Activated naive CD8-positive, alpha-beta T cell treated with anti-CD3 and anti-CD28 coated beads for 36 hours (primary cell): ENCODE measurements at places on chromosomes 3 and 15. TPM values are rescaled to one million over a fixed set of nuclear protein-coding genes. Genes with fewer than 3 reads are reported as not detected.
A peak's percentile ranks its signal among the peaks of the same experiment; 100 is the strongest.

Gene MINAR1
- total RNA-seq, result 0.46 TPM

Gene VILL
- 15.0 TPM for total RNA-seq

Gene TLE3
- 71.6 TPM for total RNA-seq

Gene SLC9A9
- total RNA-seq, result 2.1 TPM

Gene THBS1
- total RNA-seq, result 0.68 TPM

GRCh38 chr15:99507504-99508310 is 58.1 kb upstream of the MEF2A start:
- no peak for DNase-seq

GRCh38 chr15:54288049-54288448 is 309.8 kb downstream of the UNC13C start:
- DNase-seq, result no peak

DNA sequence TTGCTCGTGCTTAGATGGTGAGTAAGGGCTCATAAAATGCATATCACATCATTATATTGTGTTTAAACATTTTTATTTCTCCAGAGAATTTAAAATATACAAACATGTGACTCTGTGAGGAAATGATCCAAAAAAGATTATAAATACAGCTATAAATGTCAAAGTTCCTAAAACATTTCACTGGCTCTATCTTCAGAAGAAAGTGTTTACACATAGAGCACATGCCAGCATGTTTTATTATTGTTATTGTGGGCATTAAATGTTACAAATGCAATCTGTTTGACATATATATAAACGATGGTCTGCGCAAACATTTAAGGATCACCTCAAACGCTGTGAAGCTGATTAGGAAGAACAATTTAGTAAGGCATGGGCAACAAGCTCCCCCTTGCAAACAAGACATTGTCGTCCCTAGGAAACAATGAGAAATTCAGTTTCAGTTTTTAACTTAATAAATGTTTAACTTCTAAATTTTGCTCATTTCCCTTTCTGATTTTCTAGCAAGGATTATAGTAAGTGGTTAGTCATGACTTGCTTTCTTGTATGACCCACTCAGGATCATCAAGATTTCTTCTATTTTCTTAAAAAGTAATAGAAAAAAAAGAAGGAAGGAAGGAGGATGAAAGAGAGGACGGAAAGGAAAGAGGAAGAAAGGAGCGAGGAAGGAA is 207.5 kb downstream of the SATB1 start:
- no peak for DNase-seq

GRCh38 chr3:47128137-47128536 is 35.8 kb downstream of the SETD2 start:
- no peak for DNase-seq

DNA sequence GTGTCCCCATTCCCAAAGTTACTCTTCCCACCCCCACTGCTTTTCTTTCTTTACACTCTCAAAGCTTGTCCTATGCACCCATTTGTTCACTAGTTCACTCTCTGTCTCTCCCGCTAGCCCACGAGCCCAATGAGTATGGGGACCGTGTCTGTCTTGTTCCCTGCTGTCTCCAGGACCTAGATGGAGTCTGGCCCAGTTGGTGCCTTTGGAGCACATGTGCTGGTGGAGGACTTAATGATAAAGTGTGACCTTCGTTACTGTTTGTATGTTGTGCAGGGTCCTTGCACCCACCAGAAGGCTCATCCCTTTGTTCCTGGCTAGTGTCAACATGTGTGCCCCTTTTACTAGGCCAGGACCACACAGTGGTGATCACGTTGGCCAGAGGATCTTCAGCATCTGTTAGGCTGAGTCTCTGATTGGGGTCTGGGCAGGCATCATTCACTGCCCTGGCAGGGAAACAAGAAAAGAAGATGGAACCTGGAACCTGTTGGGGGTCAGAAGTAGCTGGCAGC is 7.4 kb downstream of the CISH start:
- no peak for DNase-seq

DNA sequence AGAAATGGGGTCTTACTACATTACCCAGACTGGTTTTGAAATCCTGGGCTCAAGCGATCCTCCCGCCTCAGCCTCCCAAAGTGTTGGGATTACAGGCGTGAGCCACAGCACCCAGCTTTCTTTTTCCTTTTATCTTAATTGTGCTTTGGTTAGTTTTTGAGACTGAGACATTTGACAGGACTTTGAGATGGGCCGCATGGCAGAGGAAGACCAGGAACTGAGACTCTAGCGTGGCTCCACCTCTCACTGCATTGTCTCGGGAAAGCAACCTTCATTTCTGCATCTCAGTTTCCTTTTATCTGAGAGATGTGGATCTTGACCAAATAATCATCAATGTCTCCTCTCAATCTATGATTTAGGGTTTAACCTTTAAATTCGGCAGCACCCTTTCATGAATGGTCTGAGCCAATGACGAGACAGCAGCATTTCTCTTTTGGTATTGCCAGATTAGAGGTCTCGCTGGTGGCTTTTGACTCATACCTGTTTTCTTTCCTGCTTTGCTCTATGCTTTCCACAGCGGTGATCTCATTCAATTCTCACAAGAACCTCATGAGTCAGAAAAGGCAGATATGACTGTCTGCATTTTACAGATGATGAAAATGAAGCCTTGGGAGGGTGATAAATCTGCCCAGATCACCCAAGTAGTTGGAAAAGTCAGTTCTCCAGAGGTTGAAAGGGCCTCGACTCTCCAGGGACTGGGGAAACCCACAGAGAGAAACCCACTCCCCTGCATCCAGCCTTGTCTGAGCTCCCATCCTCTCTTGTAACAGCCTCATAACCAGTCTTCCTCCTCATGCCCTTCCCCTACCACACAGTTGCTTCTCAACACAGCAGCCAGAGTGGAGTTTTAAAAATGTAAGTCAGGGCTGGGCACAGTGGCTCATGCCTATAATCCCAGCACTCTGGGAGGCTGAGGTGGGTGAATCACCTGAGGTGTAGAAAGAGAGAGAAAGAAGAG is 84.8 kb upstream of the FOXB1 start:
- peak; percentile 62 for DNase-seq

DNA sequence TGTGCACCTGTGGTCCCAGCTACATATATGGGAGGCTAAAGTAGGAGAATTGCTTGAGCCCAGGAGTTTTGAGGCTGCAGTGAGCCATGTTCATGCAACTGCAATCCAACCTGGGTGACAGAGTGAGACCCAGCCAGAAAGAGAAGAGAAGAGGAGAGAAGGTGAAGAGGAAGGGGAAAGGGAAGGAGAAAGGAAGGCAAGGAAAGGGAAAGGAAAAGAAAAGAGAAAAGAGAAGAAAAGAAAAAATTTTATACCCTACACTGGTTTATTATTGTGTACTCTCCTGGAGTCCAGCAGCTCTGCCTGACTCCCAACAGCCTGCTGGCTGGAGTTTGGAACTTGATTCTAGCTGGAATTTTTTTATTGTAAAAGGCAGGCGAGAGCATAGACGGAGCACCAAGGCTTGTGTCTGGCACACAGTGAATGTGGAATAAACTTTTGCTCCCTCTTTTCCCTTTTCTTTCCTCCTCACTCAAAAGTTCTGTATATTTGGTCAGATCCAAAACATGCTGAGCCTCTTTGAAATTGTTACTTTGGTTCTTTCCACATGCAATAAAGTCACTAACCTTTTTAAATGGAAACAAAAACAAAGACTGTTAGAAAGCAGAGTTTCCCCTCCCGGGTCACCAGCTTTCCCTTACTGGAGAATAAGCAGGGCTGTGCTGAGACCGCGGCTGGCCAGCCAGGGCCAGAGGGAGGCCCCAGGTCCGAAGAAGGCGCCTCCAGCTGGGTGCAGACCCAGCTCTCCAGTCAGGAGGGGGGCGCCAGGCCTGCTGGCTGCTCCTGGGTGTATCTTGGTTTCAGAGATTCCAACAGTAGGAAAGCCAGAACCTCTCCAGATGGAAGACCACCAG is 9.9 kb downstream of the THSD4 start:
- no peak for DNase-seq

DNA sequence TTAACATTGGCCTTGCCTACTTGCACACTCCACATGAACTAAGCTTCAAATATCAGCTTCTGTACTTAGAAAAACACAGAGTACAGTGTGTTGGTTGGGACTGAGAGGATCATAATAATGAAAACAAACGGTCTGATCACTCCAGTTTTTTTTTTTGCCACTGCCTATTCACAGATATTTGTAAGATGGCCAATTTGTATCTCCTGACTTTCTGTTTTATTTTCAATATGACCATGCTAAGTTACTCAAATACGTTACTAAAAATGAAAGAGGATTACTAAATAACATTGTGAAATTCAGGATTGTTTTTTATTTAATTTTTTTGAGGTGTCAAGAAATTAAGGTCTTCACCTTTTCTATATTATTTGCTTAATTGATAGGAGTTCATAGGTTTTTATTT is 595.1 kb downstream of the TUSC7 start:
- DNase-seq, result no peak

DNA sequence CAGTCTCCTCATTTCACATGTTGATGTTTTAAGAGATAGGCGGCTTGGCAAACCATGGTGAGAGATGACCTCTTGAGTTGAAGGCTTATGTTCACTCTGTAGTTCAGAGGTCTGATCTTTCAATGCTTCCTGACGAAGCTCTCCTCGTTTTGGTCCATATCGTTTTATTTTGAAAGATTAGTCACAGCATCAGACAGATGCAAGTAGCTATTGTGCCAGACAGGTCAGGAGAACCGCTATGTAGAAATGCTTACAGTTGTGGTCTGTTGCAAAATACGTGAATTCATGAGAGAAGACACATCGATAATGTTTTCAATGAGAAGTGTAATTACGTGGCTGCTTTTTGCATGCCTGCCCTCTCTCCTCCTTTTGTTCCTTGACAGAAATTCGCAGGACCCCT is 47.5 kb downstream of the CHL1 start:
- DNase-seq, result no peak

DNA sequence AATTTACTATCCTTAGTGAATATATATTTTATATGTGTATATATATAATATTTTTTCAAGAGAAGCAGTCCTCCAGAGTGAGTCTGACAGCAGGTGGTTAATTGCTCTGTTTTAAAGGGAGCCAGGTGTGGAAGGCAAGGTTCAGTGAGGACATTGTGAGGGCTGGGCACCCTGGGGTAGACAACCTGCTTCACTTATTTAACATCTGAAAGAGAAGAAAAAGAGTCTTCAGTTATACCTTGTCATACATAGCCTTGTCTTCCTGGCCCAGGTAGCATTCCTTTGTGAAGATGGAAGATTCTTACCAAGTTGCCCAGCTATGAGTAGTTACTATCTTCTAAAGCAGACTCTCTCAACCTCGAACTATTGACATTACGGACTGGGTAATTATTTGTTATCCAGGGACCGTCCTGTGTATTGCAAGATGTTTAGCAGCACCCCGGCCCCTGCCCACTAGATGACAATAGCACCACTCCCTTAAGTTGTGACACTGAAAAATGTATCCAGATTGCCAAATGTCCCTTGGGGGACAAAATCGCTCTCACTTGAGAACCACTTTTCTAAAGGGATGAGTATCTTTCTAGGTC is 336.0 kb upstream of the TRIM42 start:
- no peak for DNase-seq

DNA sequence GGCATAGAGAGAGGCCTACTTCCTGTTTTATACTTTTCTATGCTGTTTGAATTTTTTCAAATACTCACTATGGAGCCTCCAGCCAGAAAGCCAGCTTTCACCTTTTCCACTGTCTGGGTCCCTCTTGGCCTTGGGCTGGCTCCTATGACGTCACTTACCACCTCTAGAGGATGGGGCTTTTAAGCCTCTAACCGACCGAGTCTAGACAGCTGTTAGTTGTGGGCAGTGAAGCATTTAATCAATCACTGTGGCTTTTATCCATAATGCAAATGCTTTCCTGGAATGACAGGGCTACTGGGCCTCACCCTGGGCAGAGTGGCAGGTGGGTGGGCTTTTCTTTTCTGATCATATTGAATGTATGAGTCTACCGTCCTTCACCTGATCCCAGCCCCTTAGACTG is 61.9 kb downstream of the LRRK1 start:
- no peak for DNase-seq

- no peak for DNase-seq
Measured at GRCh38 chr3:144312702-144313101, 341.1 kb downstream of the DIPK2A start.

DNA sequence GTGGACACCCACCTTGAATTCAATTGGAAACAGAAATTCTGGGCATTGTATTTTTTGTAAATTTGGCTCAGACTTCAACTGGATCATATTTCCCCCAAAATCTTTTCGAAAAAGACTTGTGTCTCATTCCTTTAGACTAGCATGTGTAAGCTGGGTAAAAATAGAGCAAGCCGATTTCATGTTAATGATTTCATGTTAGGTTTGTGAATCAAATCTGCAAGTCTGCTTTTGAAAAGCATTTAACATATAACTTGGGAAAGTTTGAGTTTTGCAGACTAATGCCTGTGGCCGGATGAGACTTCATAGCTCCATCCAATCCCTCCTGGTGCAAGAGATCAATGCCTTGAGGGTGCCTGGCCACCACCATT is 64.5 kb downstream of the FLNB start:
- no peak for DNase-seq

GRCh38 chr3:71465371-71466036 is 118.0 kb downstream of the FOXP1 start:
- DNase-seq, result no peak

DNA sequence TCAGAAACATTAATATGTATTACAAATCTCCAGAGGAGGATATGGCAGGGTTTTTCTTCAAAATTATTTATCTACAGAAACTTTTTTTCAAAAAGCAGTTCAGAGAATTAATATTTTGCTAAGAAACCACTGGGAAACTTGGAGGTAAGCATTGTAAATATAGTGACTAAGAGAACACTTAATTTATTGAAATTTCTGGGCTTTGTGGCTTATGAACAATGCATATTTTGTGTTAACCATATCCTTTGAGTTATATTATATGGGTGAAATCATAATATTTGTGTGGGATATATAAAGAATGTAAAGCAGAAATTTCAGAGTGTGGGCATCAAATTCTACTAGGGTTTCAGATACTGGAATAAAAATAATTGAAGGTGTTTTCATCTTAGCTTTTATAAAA is 1059.2 kb downstream of the ZPLD1 start:
- DNase-seq, result no peak

- DNase-seq, result no peak
Measured at GRCh38 chr15:100121285-100121684, 220.5 kb downstream of the ADAMTS17 start.

- DNase-seq, result no peak
Measured at GRCh38 chr15:53126144-53126543, 336.0 kb upstream of the ONECUT1 start.

- no peak for DNase-seq
Measured at GRCh38 chr3:136350557-136350956, 100.4 kb downstream of the PCCB start.

- DNase-seq, result no peak
Measured at GRCh38 chr3:24359645-24360462, 134.8 kb downstream of the THRB start.

DNA sequence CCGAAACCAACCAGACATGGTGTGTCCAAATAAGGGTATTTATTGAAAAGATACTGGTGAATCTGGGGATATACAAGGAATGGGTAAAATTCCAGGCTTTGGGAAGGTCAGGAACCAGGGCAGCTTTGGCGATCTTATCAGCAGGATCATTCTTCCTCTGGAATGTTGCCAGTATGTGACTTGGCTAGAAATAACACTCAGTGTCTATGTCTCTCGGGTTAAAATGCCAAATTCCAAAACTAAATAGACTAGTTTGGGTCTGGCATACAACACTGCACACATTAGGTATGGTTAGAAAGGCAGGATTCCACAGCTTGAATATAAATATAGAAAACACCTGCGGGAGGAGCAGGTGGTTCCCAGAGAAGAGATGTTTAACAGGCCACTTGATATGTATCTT is 220.2 kb upstream of the CD96 start:
- no peak for DNase-seq

- DNase-seq, result no peak
Measured at GRCh38 chr3:160929595-160929994, 173.6 kb downstream of the PPM1L start.

GRCh38 chr3:164832216-164832615 is 246.1 kb downstream of the SI start:
- DNase-seq, result no peak

- DNase-seq, result no peak
Measured at GRCh38 chr3:48679411-48680391, 6.0 kb downstream of the NCKIPSD start.
